ENCODE measurements at places on chromosomes 12 and 14.

DNA sequence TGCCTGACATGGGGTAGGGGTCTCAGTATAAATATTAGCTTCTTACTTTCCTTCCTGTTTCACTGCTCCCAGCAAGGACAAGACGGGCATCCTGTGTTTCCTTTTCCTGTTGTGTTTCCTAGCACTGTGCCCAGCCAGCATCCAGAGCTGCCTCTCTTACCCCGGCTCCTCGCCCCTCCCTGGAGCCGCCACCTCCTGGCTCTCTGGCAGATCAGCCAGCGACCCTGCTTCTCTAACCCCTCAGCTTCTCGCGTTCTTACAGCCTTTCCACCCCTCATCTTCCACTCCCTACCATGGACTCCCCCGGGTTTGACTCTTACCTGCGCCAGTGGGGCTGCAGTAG, 17.8 kb downstream of the HDAC7 start:
- DNase-seq, result no peak

- DNase-seq, result no peak
These were observed 279.2 kb downstream of the SUDS3 start for GRCh38 chr12:118655588-118655987.

DNA sequence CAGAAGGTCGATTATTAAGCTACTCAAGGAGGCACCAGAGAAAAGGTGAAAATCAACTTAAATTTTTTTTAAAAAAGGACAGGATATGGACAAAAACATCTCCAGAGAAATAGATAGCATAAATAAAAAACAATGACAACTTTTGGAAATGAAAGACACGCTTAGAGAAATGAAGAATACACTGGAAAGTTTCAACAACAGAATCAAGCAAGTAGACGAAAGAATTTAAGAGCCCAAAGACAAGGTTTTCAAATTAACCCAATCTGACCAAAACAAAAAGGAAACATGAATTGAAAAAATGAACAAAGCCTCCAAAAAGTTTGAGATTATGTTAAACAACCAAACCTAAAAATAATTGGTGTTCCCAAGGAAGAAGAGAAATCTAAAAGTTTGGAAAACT, 191.1 kb upstream of the BMP4 start:
- DNase-seq, result no peak

- no peak for DNase-seq
These were observed 95.6 kb upstream of the E2F7 start for GRCh38 chr12:77160931-77161330.

DNA sequence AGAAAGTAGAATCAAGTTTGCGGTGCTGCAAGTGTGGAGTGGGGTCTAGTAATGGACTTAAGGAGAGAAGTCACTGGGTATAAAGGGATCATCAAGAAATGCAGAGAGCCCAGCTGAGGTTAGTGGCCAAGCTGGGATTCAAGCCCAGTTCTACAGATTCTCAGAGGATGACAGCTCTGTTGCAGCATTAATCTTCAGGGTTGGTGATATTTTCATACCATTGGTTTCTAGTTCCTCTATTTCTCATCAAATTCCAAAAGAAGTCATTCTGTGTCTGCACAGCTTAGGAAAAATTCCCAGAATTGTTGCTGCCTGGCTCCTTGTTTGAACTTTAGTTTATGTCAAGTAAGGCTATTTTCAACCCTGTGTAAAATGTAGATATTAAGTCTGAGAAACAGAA, 169.5 kb upstream of the NTF3 start:
- no peak for DNase-seq

DNA sequence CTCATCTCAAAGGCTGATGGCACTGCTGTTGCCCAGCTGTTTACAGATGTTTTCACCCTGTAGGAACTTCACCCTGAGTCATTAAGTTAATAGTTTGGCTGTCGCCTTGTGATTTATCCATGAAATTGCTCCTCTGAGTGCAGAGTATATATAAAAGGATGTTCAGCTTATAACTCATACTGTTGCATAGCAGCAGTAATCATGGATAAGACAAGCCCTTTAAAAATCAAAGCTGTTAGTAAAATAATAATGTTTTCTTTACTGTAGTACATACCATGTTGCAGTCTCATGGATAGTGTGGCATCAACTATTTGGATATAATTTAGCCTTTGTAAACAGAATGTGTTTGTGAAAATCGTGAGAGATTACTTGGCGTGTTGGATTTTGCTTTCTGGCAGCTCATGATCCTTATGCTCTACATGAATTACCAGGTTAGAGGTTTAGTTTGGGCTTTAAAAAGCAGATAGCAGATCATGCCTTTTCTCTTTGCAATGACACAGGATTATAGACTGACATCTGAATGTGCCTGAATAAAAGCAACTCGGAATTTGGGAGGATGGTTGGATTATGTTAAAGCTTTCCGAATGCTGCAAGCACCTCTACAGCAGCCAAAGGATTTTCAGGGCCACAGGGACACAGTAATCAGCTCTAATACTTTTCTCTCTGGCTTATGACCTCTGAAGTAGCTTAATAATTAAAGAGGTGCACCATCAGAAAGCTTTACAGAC, 279.7 kb upstream of the ATP2B1 start:
- no peak for DNase-seq

- DNase-seq, result peak; percentile 36
These were observed 65.5 kb downstream of the SVOP start for GRCh38 chr12:108955225-108955835.

- DNase-seq, result no peak
These were observed 4.9 kb downstream of the PTGER2 start for GRCh38 chr14:52318826-52319645.

GRCh38 chr12:108633534-108634248, at the start of gene SELPLG:
SELPLG (minus strand) TSS chr12:108633894; CDS start chr12:108624307, 9,587 bp downstream.
- DNase-seq, result no peak

DNA sequence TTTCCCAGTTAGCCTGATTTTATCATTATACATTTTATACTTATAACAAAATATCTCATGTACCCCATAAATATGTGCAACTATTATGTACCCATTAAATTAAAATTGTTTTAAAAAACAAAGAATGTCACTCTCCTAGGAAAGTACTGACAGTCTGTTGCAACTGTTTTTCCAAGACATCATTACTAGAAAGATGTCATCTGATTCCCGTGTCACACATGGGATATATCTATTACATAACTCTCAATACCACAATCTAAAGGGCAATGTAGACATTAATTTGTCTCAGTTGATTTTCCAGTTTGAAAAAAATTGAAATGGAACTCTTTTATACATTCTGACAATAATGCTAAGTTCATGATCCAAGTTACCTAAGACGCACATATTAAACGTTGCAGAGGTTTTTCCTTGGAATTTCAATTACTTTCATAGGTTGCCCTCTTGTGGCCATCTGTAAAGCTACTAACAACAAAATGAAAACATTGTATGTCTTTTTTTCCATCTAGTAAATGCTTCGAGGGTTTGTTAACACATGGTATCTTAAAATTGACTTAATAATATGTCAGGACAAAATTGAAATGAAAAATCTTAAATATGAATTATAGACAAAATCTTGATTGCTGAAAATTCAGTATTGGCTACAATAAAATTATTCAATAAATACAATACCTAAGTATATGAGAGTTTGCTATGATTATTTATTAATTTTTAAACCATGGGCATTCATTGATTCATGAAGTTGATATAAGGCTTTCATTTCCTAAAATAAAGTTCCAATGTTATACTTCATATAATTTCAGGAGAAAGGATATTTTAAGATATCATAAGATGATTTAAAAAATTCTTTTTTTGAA, 131.6 kb downstream of the PPFIA2 start:
- DNase-seq, result peak; percentile 29

- DNase-seq, result no peak
These were observed 64.2 kb downstream of the DRAM1 start for GRCh38 chr12:101941306-101942249.

Data from SJCRH30 (cell line).